GM10248 (cell line): ENCODE measurements at places on chromosomes 1 and 21.

GRCh38 chr1:210332233-210332632 is 3.5 kb downstream of the HHAT start:
- DNase-seq = no peak

DNA sequence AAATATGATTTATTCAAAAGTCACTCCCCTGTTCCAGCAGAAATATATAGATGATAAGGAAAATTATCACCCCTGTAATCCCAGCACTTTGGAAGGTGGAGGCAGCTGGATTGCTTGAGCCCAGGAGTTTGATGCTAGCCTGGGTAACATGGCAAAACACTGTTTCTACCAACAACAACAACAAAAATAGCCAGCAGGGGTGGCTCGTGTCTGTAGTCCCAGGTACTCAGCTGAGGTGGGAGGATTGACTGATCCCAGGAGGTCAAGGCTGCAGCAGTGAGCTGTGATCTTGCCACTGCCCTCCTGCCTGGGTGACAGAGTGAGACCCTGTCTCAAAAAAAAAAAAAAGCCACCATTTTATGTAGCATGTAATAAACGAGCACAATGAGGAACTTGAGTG is 1546.5 kb downstream of the NCAM2 start:
- DNase-seq = no peak

DNA sequence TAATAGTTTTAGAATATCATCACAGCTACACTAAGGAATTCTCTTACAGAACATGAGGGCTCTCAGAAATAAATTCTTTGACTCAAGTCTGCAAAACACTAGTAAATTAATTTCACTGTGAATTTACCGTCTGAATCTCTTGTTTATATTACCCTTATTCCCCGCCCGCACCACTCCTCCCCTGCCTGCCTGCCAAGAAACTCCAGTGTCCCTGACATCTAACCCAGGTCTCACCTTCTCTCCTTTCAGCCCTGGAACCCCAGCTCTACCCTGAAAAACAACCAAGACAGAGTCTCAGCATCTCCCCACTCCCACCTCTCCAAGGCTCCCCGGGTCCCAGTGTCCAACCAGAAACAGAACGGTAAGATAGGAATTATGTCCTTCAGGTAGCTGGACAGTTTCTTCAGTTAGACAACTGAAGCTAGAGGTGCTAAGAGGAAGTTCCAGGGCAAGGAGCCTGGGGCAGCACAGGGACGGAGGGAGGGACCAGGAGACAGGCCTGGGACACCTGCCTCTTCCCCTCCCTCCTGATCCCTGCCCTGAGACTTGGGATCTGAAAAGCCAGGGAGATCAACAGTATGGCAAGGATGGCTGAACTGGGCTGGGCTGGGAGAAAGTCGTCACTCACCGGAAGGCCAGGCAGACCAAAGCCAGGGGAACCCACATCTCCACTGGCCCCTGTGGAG is 15.4 kb downstream of the COL16A1 start:
- no peak for DNase-seq

- DNase-seq = no peak
Observed at GRCh38 chr1:22044690-22045420, 7.7 kb upstream of the CDC42 start.

DNA sequence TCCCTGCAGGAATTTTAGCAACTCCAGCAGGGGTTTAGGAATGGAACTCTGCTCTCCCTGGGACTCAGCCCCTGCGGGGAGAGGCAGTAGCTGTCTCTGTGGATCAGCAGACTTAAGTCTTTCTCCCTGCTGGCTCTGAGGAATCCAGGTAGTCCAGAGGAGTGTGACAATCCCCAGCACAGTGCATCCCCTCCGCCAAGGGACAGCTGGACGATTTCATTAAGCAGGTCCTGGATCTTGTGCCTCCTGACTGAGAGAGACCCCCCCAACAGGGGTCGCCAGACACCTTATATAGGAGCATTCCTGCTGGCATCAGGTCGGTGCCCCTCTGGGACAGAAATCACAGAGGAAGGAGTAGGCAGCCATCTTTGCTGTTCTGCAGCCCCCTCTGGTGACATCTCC is 30.6 kb downstream of the AKT3 start:
- DNase-seq = no peak

DNA sequence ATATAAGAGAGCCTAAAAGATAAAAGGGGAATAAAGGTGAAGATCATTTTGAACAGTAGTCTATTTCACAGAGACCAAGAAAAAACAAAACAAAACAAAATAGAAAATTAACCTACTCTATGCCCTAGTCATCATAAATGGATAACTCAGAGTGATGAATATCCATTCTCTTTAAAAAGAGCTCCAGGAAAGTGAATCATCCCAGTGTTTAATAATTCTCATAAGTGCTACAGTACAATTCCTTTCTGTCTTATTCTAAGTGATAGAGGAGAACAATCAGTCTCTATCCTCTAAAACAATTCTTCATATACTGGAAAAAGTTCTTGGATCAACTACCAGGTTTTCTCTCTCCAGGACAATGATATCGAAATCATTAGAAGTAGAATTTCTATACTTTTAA is 45.8 kb downstream of the GDAP2 start:
- no peak for DNase-seq

DNA sequence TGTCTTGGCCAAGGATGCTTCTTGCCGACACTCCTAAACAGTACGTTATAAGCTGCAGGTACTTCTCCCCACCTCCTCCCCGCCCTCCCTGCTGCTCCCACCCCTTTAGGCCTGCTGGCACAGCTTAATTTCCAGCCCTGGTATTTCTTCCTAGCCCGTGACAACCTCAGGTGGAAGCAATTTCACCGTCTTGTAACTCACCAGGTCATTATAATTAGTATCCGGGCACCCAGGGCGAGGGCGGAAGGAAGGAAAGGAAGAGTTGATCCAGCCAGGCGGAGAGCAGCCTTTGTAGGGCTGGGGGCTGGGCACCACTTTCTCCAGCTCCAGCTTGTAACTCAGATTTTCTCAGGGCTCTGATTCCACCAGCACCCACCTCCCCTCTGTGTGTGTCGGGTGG is 153.5 kb upstream of the CSF3R start:
- no peak for DNase-seq

GRCh38 chr1:182666706-182667105 is 17.7 kb downstream of the RGS8 start:
- DNase-seq = no peak

- DNase-seq = no peak
Observed at GRCh38 chr1:177043597-177043996, 120.9 kb downstream of the ASTN1 start.

DNA sequence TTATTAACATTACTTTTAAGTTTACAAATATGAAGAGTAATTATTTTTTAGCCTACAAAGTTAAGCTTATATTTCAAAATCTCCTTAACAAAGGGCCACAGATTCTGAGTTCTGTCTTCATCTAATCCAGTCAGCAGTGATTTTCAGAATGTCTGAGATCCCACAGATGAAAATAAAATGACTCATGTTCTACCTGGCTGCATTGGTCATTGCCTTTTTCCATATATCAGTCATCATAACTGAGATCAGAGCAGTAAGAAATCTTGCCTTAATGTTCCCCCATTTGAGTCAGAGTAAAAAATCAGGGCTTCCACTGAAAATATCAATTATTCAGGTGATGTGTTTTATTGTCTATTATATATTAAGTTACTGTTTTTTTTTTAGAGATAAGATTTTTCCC is 416.1 kb downstream of the MRPL39 start:
- DNase-seq = peak; percentile 25

- DNase-seq = no peak
Observed at GRCh38 chr1:71908303-71908702, 374.0 kb downstream of the NEGR1 start.

GRCh38 chr1:201335901-201336300 is 41.6 kb downstream of the TNNT2 start:
- DNase-seq = no peak

DNA sequence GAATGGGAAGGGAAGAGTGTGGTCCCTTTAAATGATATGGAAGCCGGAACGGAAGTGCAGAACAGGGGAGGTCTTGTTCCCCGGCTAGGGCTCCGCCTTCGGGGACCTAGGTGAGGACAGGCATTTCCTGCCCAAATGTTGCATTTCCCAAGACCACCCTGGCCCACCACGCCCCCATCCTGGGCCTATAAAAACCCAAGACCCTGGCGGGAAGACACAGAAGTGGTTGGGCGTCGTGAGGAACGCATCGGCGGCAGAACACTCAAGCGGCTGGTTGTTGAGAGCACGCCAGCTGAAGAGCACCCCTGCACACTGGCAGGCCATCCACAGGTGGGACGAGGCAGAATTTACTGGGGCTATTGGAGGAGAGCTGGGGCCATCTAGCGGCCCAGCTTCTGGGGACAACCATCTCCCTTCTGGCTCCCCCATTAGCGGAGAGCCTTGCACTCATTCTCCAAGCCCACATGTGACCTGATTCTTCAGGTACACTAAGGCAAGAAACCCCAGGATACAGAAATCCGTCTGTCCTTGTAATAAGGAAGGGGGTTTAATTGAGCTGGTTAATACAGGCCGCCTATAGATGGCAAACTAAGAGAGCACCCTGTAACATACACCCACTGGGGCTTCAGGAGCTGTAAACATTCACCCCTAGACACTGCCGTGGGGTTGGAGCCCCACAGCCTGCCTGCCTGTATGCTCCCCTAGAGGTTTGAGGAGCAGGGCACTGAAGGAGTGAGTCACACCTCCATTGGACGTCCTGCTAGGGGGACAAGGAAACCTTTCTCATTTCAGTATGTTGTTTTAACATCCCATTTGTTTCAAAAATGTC is 1327.9 kb downstream of the BRINP3 start:
- no peak for DNase-seq

DNA sequence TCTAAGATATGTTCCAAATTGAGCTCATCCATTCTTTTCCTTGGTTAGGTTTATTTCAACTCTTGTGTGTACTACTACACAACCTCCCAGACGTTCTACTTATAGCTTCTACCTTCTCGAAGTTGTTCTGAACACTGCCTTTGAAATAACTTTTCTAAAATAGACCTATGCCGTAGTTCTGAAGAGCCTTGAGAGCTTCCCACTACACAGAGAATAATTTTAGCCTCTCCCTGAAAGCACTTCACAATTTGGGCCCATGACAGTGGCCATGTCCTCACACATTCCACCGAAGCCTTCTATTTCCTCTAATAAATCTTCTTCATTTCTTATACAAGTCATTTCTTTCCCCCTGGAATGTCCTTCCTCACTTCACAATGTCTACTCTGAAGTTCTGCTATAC is 62.2 kb downstream of the CRB1 start:
- DNase-seq = no peak

DNA sequence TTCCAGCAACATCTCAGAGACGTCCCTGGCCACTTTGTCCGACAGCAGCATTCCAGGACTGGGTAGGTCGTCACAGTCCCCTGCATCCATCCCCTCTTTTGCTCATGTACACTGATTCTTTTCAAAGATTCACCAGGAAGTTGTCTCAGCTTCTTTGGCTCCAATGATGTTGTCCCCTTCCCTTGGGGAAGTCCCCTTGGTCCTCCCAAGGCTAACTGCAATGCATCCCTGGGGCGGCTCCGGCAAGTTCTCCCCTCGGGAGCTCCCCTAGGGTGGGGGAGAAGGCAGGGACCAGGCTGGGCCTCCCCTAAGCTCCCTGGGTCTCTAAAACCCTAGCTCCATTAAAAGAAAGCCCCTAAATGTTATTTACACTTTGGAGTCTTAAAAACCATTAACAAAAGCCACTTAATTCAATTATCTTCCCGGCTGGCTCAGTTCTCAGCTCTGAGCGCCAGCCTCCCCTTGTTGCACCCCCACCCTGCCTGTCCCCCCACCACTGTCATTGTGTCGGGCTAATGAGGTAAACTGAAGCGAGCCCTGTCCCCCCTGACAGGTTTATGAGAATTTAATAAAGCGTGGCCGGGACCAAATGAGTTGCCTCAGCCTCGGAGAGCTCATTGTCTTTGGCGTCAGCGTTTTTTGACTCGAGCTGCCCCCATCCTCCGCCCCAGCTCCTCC is 25.3 kb downstream of the KNCN start:
- DNase-seq = no peak

GRCh38 chr1:91428182-91428798 is 23.7 kb upstream of the HFM1 start:
- no peak for DNase-seq

GRCh38 chr1:12415038-12415466 is 185.2 kb downstream of the VPS13D start:
- no peak for DNase-seq

- peak; percentile 53 for DNase-seq
Observed at GRCh38 chr1:65174585-65174984, 26.6 kb downstream of the AK4 start.

DNA sequence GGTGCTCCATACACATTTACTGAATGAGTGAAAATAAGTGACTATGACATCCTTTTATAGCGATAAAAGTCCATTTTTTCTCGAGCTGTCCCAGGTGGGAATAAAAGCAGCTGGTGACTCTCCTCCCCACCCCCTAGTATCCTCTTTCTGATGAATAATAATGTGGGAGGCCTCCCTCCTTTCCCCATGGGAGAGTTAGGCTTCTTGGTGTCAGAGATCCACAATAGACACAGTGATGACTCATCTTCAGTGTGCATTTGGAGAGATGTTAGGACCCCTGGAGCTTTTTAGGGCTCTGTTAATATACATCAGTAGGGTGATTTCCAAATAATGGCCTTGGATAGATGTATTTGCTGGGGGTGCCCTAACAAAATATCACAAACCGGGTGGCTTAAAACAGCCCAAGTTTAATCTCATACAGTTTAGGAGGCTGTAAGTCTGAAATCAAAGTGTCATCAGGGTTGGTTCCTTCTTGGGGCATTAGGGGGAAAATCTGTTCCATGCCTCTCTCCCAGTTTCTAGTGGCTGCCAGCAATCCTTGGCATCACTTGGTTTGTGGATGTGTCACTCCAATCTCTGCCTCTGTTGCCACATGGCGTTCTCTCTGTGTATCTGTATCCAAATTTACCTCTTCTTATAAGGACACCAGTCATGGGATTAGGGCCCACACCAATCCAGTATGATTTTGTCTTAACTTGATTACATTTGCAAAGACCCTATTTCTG is 4.4 kb upstream of the PHC2 start:
- no peak for DNase-seq

DNA sequence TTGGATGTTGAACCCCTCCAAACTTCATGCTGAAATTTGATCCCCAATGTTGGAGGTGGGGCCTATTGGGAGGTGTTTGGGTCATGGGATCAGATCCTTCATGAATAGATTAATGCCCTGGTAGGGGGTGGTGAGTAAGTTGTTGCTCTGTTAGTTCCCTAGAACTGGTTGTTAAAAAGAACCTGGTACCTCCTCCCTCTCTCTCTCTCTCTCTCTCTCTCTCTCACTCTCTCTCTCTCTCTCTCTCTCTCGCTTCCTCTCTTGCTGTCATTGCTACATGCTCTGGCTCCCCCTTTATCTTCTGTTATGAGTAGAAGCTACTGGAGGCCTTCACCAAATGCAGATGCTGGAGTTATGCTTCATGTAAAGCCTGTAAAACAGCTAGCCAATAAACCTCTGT is 498.2 kb upstream of the NR5A2 start:
- no peak for DNase-seq

- no peak for DNase-seq
Observed at GRCh38 chr21:32359719-32360260, 33.0 kb downstream of the URB1 start.
